ENCODE measurements at places on chromosomes 13 and 19.

GRCh38 chr13:80603351-80603750, 262.4 kb upstream of the SPRY2 start:
- DNase-seq = no peak

DNA sequence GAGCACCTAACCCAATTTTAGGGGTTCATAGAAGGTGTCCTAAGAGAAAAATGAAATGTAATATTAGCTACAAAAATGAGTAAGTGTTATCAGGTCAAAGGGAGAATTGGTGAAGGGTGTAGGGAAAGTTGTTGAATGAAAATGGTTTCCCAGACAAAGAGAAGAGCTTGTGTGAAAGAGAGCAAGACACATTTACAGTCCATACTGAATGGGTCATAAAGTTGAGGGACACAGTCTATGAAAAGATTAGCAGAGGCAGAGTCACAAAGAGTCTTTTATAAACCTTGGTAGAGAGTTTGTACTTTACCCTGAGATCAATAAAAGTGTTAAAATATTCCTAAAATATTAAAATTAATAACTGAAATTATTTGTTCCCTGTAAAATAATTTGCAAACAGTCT, 759.4 kb downstream of the DIAPH3 start:
- DNase-seq = no peak

DNA sequence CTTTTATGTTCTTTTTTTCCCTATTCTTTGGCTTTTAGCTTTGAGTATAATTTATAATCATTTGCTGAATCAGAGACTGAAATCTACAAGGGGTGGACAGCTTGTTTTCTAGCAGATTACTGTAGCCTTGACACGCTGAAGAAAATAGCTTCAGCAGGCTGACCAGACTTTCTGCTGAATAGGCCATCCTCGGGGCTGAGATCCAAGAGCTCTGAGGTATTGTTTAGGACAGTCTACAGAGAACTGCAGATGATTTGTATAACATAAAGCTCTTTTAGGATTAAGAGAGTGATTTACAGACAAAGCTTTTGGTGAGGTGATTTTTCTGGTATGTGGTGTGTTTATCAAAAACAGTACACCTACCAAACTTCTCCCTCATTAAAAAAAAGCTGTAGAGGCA, 16.8 kb downstream of the POLR1D start:
- peak; percentile 26 for DNase-seq

DNA sequence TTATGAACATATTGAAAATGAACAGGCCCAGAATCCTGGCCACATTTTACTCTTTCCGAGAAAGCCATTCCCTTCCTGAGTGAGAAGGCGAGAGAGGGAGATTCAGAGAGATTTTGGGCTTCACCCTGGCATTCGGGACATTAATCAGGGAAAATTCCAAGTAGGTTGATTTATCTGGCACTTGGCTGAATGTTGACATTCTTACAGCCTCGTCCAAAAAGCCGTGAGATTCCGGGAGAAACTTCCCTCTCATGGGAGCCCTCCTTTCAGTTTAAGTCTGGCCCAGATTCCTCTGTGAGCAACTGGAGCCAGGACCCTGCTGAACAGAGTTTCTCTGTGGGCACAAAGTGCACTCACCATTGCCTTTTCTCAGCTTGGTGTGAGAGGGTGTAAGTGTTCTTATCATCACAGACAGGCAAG, 129.2 kb upstream of the PEG3 start:
- DNase-seq = no peak

DNA sequence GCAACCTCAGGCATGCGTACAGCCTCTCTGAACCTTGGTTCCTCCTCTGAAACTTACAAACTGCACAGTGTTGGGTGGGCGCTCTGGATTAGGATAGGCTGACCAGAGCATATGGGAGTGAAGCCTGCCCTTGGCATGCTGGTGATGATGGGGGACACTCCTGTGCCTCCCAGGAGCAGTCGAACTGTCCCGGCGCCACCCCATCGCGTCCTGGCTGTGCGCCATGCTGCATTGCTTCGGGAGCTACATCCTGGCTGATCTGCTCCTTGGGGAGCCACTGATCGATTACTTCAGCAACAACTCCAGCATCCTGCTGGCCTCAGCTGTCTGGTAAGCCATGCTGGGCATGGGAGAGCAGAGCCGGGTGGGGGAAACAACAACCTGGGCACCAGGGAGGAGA, 18.9 kb downstream of the TMEM38A start:
- no peak for DNase-seq

GRCh38 chr13:107842562-107843180, 372.7 kb downstream of the LIG4 start:
- DNase-seq = no peak

DNA sequence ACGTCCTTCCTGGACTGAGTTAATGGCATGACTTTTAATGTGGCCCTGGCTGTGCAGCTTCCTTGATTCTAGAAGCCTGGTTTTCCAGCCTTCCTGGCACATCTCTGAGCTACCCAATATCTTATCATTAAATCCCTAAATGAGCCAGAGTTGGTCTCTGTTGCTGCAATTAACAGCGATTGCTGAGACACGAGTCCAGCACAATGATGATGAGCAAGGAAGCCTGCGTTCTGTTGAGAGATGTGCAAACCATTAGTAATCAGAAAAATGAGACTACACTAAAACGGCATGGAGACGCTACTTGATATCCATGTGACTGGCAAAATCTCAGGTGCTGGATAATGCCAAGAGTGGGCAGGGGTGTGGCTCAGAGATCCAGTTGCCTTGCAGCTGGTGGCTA, 26.2 kb downstream of the GPR42 start:
- DNase-seq = no peak

GRCh38 chr13:82010780-82011179, 1669.9 kb upstream of the SPRY2 start:
- no peak for DNase-seq

GRCh38 chr13:73717632-73718031, 416.6 kb downstream of the KLF12 start:
- DNase-seq = no peak

GRCh38 chr13:96200810-96201209, 110.9 kb downstream of the HS6ST3 start:
- no peak for DNase-seq

Measured in AG04450 (cell line).